ENCODE measurements at places on chromosomes 13 and 19.

- DNase-seq: no peak
Observed at GRCh38 chr13:113542751-113543424, 41.7 kb upstream of the TFDP1 start.

- DNase-seq: peak; percentile 82
Observed at GRCh38 chr13:50125554-50126262, 110.5 kb downstream of the KCNRG start.

DNA sequence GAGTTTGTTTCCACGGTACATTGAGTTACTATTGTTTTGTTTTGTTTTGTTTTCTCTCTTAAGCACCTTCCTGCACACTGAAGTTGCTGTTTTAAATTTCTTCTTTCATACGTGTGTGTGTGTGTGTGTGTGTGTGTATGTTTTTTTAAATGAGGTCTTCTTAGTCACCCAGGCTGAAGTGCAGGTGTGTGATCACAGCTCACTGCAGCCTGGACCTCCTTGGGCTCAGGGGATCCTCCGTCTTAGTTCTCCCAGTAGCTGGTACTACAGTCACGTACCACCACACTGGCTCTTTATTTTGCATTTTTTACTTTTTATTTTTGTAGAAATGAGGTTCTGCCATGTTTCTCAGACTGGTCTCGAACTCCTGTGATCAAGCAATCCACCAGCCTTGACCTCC is 20.8 kb upstream of the ZNF429 start:
- no peak for DNase-seq

GRCh38 chr19:17325881-17326594 is 8.6 kb downstream of the ANO8 start:
- DNase-seq: no peak

DNA sequence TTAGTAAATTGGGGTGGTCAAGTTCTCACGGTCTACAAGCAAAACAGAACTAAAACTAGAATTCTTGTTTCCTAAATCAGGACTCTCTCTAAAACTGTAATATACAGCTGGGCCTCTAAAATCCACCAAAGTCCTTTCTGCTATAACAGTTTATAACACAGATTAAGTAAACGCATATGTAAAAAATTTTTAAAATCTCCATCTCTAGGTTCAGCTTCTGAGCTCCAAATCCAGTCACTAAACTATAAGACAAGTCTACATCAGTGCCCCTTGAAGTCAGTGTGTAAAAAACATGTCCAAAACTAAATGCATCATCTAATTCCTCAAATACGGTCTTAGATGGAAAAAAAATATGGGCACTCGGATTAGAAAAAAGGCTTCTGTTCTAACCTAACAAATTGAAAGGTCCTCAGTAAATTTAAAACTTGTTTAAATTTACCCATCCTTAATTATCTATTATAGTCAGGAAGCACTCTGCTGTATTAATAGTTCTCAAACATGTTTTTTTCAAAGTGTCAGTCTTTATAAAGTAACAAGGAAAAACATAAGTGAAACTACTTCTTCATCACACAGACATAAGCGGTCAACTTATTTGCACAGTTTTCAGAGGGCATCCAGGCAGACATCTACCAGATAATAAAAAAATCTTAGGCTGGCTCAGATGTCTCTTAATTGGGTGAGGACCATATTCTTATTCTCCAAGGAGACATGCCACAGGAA is 33.6 kb downstream of the ELF1 start:
- no peak for DNase-seq

- no peak for DNase-seq
Observed at GRCh38 chr13:18944501-18945068, 237.0 kb downstream of the TUBA3C start.

DNA sequence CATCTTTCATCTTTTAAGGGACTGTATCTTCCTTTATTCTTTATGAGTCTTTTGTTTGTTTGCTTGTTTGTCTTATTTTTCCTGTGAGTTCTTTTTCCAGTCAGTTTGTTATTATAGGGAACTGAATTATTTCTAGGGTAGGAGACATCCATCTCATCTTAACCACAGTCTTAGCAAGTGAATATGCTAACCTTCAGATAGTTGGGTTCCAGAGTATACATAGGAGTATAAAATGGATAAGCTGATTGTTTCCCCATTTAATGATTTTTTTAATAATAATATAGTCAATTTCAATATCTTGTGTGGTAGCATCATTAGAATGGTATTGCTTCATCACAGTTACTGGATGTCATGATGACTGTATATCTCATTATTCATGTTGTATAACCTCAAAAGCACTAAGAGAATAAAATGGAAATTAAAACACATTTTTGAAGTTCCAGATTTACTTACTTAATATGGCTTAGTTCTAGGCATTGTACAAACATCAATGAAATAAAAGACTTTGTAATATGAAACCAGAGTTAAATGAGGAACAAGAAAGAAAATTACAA is 33.0 kb downstream of the GPC6 start:
- no peak for DNase-seq

DNA sequence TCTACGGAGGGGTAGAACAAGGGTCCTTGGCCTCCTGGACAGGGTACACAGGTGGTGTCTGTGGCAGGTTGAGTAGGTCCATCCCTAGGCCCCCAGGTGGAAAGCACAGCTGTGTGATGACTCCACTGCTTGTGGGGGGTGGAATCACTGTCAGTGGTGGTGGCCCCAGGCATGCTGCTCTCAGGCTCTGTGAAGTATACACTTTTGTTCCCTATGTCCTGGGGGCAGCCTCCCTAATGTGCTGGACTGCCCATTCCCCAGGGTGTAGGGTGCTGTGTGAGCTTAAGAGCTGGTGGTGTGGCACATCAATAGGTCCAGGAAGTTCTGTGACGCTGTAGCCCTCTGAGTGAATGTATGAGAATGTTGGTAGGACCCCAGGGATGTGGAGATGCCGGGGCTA is 197.2 kb upstream of the SLC10A2 start:
- no peak for DNase-seq

GRCh38 chr19:40411125-40411842 is 1.9 kb downstream of the PRX start:
- no peak for DNase-seq

DNA sequence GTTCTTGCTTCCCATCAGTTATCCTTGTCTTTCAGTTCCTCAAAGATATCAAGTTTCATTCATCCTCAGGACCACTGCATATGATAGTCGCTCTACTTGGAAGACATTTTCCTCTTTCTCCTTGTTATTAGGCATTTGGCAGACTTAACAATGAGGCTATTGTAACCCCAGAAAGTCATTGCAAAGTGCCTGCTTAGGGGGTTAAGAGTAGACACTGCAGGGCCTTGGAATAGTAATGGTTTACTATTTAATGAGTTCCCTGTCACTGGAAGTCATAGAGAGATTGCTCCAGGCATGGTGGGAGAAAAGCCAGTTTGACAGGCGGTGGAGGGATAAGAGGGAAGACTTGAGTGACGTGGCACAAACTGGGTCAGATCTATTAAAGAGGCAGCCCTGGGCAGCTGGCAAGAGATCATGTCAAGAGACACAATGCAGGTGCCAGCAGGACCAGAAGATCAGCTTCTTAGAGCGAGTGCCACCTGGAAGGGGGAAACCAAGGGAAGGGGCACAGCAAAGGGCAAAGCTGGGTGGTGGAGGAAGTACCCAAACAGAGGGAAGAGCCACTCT is 16.8 kb upstream of the CPB2 start:
- no peak for DNase-seq

DNA sequence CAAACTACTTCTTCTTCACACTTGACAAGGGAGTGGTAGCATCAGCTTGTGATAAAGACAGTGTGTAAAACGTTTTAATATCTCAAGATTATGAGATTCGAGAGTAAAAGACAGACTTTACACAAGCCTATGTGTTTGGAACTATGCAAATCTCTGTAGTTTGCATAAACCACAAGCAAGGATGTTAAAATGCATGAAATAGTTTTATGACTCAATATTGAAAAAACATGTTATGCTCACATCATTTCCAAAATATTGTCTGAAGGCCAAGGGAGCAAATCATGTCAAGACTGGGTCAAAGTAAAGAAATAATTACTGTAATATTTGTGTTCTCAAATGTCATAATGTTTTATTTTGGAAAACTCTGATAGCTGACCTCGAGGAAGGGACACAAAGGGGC is 316.8 kb upstream of the KLF12 start:
- DNase-seq: no peak

- no peak for DNase-seq
Observed at GRCh38 chr19:6509118-6509971, 7.2 kb upstream of the TUBB4A start.

DNA sequence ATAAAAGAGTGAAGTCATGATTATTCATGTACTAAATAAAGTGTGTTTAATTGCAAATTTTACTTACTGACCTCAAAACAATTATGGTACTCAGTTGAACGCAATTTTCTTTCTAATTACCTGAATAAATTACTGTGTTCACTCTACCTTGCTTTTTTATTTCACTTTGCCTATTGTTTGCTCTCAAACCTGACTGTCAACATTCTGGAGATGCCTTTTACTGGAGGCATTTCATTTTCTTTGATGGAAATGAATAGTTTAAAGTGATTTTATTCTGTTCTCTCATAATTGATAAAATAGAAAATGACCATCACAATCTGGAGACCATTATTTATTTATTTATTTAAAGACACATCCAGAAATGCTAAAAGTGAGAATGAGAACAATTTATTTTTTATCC is 811.5 kb upstream of the ATXN8OS start:
- DNase-seq: no peak

DNA sequence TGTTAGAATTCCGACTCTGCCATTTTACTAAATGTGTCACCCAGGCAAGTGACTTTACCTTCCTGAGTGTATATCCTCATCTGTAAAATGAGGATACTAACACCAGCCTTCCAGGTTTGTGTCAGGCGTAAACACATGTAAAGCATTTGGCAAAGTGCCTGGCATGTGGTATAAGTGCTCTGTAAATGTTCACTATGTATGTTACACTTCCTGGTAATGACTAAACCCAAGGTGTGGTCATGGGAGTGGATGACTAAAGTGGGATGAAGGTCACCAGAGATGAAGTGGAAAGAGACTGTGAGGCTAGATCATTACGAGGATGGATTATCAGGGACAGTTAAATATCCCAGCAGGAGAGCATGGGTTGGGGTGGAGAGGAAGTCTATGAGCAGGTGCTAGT is 25.6 kb downstream of the DEDD2 start:
- DNase-seq: no peak

- DNase-seq: no peak
Observed at GRCh38 chr13:89925107-89925506, 1422.4 kb upstream of the MIR17HG start.

GRCh38 chr19:1725100-1726064 is 27.9 kb upstream of the ONECUT3 start:
- DNase-seq: no peak

GRCh38 chr13:43905435-43906031 is 25.8 kb downstream of the LACC1 start:
- no peak for DNase-seq

DNA sequence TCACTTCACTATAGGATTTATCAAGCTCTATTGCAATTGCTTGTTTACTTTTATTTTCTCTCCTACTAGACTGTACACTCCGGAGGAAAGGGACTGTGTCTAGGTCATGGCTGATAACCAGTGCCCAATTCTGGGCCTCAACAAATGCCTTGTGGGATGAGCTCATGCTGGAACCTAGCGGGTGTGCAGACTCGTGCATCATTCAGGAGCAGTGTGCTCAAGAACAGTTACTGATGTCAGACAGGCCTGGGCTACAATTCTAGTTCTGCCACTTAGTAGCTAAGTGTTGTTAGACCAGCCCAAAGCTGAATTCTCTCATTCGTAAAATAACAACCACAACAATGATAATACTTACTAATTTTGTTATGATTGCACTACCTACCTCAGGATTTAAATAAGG is 95.4 kb downstream of the CYSLTR2 start:
- DNase-seq: no peak

DNA sequence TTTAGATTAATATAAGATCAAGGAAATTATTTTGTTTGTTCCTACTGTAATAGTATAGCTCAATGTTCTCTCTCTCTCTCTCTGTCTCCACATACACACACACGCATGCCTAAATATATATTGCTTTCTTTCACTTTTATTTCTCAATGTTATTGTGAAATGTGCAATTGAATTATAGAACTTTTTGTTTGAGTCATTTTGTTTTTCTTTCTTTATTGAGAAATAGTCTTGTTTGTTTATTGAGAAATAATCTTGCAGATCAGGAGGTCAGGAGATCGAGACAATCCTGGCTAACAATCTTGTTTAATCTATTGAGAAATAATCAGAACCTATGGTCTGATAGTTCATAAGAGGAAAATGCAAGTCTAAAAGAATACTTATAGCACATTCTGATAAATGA is 1581.3 kb downstream of the EFNB2 start:
- no peak for DNase-seq

- DNase-seq: no peak
Observed at GRCh38 chr13:25253702-25254101, 33.6 kb downstream of the MTMR6 start.

GRCh38 chr19:50803633-50804419 is 13.6 kb downstream of the ACP4 start:
- DNase-seq: no peak

GRCh38 chr19:46617601-46618000 is 7.3 kb downstream of the PTGIR start:
- no peak for DNase-seq

GRCh38 chr13:95254339-95254738 is 46.9 kb downstream of the ABCC4 start:
- DNase-seq: no peak

DNA sequence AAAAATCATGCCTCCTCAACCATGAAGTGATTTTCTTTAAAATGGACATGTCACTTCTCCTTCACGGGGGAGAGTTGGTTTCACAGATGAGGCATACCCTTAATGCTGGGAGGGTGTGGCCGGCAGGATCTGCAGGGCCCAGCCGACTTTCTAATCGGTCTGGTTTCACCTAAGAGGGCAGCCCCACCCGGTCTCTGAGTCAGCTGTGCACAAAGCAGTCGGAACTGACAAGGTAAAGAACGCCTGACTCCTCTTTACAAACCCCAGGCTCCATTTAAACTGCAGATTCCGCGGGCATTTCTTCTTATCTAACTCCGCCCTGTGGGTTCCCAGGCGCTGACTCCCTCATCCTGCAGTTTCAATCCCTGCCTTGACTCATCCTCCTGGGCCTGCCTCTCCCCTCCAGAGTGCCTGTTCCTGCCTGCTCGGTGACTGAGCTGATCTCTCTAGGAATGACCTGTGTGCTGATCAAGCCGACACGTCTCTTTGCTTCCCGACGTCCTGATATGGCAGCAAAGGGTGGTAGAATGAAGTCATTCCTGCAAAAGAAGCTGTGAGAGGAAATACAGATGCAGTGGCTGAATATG is 63.4 kb downstream of the EFNB2 start:
- no peak for DNase-seq

DNA sequence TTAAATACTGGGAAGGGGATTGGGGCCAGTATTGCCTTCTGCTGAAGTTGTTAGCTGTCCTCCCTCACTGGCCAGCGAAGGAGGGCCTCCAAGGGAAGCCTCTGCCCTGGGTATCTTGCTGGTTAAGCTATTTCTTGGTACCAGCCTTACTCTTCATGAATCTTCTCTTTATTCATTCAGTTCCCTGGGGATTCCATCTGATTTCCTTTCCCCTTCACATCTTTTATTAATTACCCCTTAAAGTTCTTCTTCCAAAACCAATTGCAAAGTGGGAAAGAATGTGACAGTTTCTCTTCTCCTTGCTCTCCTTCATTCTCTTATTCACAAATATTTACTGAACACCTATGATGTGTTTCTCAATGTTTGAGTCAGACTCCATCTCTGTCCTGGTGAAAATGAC is 36.7 kb upstream of the STK24 start:
- no peak for DNase-seq

- DNase-seq: no peak
Observed at GRCh38 chr13:112174476-112175110, 107.6 kb downstream of the SOX1 start.
